CD4-positive, alpha-beta memory T cell (primary cell): ENCODE measurements at places on chromosomes 1 and 21. TPM values are rescaled to one million over a fixed set of nuclear protein-coding genes. Genes with fewer than 3 reads are reported as not detected.

The IGSF21 gene
- total RNA-seq, result not detected

The CCDC190 gene
- not detected for total RNA-seq

The UMODL1 gene
- total RNA-seq, result 0.58 TPM

- DNase-seq, result peak; percentile 76
Observed at GRCh38 chr1:181424786-181425403, 58.4 kb upstream of the CACNA1E start.

GRCh38 chr21:46546799-46547198 is 58.1 kb downstream of the S100B start:
- DNase-seq, result no peak
